Activated T-helper 17 cell treated with anti-CD3 and anti-CD28 coated beads, Interleukin-2, amount 50 U/mL, for 72 hours (primary cell): ENCODE measurements at places on chromosomes 3 and 15.
A peak's percentile ranks its signal among the peaks of the same experiment; 100 is the strongest.

GRCh38 chr3:141603473-141604035 is 116.7 kb downstream of the RASA2 start:
- H3K27me3 ChIP-seq = no peaks in the 10 kb centered on the region
- no peak overlapping the region for H3K4me3 ChIP-seq
- peaks cover 6% of the 10 kb centered on the region for H3K4me1 ChIP-seq
- ATAC-seq = peak; percentile 70
- H3K27ac ChIP-seq = peak overlapping the region; percentile 22

DNA sequence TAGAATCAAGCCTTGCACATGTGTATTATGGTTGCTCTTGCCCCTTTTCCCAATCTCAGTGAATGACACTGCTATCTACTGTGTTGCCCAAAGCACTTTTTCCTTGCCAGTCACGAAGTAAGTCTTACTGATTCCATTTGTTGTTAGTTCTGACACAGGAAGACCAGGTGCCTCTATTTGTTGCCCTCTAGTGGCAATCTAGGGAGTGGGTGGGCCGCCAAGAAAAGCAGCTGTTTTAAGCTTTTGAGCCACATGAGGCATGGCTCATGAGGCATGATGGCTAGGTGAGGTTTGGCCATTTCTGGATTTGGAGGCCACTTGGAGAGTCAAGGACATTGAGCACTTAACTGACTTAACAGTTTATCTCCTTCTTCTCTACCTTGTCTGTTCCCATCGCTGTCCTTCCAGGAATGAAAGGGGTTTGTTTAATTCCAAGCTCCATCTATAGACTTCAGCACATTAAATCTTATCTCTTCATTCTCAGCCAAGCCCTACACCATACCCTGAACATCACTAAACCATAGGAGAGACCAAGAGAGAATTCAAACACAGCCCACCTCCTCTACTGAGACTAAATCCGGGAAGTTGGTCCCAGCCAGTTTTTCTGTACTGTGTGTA is 103.1 kb downstream of the HCN4 start:
- no peak overlapping the region for H3K4me3 ChIP-seq
- no peaks in the 10 kb centered on the region for H3K27me3 ChIP-seq
- peaks cover 7% of the 10 kb centered on the region for H3K4me1 ChIP-seq
- peaks cover 23% of the 10 kb centered on the region for H3K36me3 ChIP-seq

DNA sequence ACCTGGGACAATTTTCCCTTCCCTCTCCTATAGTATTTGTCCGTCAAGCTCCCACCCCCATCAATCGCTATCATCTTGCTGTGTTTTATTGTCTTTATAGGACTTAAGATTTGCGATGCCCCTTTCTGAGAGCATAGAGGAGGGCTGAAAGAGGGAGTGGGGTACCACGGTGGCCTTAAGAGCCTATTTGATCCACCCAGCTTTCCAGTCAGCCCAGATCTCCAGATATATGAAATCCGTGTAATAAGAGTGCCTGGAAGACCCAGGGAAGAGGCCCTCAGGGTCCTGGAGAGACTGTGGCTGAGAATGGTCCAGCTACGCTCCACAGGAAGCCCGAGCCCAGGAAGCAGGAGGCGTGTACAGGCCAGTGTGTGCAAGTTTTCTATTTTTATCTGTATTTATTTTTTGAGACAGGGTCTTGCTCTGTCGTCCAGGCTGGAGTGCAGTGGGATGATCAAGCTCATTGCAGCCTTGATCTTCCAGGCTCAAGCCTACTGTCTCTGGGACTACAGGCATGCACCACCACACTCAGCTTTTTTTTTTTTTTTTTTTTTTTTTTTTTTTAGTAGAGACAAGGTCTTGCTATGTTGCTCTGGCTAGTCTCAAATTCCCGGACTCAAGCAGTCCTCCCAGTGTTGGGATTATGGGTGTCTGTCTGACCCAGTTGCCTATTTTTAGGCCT is 964 bp upstream of the NCKIPSD start:
- H3K4me1 ChIP-seq = peaks cover 22% of the 10 kb centered on the region
- peak overlapping the region; percentile 93 for H3K27ac ChIP-seq
- no peaks in the 10 kb centered on the region for H3K27me3 ChIP-seq
- no peak for ATAC-seq
- peaks cover 78% of the 10 kb centered on the region for H3K36me3 ChIP-seq
- peak overlapping the region; percentile 92 for H3K4me3 ChIP-seq

- H3K4me3 ChIP-seq = no peak overlapping the region
- peaks cover 42% of the 10 kb centered on the region for H3K36me3 ChIP-seq
- no peaks in the 10 kb centered on the region for H3K4me1 ChIP-seq
- no peak for ATAC-seq
Measured at GRCh38 chr15:36658312-36658711, 78.9 kb downstream of the CDIN1 start.

DNA sequence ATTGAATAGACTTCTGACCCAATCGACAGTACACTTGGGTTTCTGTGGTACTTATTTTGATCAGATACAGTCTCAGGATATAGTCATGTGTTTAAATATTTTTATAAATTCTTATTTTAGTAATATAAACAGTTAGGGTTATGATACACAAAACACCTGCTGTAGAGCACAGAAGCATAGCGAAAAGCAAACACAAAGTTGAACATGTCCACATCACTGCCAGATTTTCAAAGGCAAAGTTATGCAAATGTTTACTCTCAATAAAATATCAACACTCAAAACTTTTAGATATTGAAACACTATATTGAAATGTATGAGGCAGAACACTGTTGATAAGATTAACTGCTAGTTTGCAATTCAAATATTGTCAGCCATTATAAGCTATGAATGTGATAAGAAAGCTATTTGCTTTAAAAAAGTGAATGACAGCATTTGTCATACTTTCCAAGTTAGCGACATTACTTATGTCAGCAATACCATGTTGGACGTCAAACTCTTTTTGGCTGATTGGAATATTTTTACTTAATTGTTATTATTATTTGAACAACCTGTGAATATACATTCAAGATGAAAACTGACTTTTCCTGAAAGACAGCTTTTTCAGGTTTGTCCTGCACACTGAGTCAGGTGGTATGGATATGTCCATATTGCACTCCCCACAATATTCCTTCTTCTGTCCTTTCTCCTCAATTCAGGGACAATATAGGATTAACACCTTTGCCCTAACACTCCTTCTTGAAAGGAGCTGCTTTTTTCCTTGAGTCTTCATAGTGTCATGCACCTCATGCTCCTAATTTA is 367.1 kb downstream of the EPHA3 start:
- no peak overlapping the region for H3K27ac ChIP-seq
- no peaks in the 10 kb centered on the region for H3K27me3 ChIP-seq
- H3K36me3 ChIP-seq = no peaks in the 10 kb centered on the region
- H3K4me1 ChIP-seq = no peaks in the 10 kb centered on the region

GRCh38 chr3:58200846-58201355 is 9.9 kb downstream of the DNASE1L3 start:
- peaks cover 20% of the 10 kb centered on the region for H3K27me3 ChIP-seq
- no peaks in the 10 kb centered on the region for H3K36me3 ChIP-seq
- no peak overlapping the region for H3K27ac ChIP-seq
- ATAC-seq = no peak
- H3K4me3 ChIP-seq = no peak overlapping the region
